ENCODE measurements at places on chromosomes 1 and 21.

DNA sequence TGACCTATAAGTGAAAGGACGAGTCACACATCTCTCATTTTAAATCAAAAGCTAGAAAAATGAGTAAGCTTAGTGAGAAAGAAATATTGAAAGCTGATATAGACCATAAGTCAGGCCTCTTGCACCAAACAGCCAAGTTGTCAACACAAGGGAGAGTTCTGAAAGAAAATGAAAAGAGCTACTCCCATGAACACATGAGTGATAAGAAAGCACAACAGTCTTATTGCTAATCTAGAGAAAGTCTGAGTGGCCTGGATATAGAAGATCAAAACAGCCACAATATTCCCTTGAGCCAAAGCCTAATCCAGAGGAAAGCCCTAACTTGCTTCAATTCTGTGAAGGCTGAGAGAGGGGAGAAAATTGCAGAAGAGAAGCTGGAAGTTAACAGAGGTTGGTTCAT, 175.0 kb downstream of the SMYD3 start:
- no peak for DNase-seq

DNA sequence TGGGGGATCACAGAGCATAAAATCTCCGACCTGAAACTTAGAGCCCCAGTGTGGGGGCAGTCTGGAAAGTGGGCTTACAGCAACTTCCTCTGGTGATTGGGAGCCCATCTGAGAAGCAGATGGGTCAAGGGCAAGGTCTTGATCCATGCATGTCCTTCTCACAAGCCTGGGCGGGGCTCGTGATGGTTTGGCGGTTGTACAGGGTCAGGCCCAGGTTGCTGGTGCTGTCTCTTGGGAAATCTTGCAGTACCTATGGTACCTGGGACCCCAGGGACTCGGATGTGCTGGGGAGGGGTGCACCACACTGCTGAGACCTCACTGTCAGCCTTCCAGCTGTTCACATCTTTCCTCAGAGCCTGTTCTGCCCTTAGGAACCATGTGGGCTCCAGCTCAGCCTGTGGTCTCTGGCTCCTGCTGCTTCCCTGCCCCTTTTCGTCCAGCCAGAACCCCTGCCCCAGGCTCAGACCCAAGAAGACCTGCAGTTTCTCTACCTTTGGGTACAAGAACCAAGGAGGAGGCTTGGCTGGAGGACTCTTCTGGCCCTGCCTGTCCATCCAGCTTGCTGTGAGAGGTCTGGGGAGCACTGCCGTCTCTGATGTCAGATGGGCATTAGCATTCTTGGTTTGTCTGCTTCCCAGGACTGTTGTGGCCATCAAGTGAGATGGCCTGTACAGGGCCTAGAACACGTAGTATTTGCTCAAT, 24.5 kb downstream of the WNT4 start:
- DNase-seq = no peak

DNA sequence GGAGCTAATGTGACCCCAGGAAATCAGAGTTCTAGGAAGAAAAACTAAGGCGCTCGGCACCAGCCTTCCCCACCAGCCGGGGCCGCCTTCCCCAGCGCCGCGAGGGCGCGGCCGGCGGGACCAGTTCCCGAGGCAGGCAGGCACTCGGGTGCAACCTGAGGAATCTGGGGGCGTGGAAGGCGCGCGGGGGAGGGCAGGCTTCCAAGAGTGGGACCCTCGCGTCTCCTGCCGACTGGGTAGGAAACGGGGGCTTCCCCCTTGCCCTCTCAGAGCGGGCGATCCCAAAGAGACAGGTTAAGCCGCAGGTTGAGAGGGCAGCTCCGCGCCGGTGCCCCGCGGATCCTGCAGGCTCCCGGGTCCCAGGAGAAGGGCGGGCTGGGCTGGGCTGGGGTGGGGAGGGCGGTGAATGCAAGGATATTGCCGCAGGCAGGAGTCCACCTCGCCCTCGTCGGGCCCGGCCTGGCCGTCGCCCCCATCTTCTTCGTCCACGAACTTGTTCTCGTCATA, 431 bp downstream of the ARPC5 start:
- DNase-seq = peak; percentile 17

GRCh38 chr21:37746849-37747248, 169.4 kb downstream of the KCNJ6 start:
- no peak for DNase-seq

- no peak for DNase-seq
Observed at GRCh38 chr1:17569200-17570139, 30.0 kb downstream of the ARHGEF10L start.

DNA sequence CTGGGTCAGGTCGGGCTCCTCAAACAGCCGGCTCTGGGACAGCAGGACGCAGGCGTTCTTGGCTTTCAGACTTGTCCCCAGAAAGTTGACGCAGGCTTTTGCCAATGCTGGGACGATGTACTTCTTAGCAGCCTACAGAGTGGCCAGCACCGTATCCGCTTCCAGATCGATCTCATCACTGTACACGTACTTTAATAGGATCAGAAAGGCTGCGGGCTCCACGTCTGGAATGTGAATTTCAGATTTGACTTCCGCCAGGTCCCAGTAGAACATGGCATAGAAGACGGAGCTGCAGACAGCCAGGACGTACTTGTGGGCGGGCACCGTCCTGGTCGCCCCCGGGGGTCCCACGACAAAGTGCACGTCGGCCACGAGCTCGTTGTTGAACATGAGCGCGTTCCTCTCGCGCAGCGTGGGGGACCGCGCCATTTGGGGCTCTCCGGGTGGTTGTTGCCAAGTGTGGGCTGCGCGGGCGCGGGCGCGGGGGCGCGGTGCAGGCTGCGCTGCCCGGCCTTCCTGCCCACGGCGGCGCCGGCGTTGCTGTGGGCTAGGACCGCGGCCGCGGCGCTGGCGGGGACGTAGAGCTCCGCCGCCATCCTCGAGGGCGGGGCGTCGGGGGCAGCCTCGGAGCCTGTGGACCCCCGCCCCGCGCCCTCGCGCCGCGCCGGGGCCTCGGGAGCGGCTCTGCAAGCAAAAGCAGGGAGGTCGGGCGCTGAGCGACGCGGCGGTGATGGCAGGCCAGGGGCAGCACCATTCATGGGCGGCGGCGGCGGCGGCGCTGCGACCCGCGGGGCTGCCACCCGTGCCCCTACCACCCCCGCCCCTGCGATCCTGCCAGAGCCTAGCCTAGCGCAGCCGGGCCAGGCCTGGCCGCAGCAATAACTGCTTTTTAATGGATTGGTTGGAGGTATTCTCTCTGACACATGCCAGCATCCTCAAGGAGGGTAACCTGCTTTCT, 10.6 kb downstream of the CNR2 start:
- DNase-seq = no peak

DNA sequence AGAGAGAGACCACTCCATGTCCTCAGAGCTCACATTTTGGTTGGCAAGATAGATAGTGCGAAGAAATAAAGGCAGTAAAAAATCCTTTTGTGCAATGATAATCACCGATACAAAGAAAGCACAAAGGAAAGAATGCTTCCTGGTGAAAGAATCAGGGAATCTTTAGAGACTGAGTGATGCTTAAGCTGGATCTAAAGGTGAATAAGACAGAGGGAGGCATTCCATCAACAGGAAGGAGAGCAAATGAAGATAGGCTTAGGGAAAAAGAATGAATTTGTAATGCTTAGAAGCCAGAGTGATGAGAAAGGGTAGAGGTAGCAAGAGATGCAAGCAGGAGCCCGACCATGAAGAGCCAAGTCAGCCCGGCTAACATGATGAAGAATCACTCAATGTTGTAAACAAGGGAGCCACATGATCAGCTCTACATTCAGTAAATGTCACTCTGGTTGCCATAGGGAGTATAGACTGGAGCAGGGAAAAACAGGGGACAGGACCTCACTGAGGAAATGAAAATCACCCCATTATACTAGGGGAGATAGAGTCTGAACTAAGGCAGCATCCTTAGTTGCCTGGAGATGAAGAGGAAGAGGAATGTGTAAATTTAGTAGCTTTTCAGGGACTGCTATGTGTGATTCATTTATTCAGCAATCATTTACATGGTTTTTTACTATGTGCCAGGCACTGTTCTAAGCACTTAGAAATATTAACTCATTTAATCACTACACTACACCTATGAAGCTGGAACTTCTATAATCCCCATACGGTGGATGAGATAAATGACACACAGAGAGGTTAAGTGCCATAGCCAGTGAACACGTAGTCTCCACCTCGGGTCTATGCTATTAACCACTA, 402.6 kb upstream of the NFIA start:
- no peak for DNase-seq

DNA sequence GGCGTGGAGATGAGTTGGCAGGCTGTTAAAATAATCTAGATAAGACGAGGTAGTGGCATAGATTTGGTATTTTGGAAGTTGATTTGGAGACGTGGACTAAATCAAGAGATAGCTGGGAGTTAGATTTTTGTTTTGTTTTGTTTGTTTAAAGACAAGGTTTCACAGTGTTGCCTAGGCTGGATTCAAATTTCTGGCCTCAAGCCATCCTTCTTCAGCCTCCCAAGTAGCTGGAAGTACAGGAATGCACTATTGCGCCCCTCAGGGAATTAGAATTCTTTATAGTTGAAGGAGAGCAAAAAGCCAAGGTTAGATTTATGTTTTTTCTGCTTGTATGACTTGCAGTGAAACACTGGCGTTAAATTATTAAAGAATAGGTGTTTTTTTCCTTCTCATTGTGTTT, 22.3 kb upstream of the SNRPE start:
- DNase-seq = no peak

- DNase-seq = no peak
Observed at GRCh38 chr1:201900476-201900875, 11.8 kb downstream of the SHISA4 start.

- DNase-seq = no peak
Observed at GRCh38 chr1:91761295-91761721, 124.6 kb downstream of the TGFBR3 start.

DNA sequence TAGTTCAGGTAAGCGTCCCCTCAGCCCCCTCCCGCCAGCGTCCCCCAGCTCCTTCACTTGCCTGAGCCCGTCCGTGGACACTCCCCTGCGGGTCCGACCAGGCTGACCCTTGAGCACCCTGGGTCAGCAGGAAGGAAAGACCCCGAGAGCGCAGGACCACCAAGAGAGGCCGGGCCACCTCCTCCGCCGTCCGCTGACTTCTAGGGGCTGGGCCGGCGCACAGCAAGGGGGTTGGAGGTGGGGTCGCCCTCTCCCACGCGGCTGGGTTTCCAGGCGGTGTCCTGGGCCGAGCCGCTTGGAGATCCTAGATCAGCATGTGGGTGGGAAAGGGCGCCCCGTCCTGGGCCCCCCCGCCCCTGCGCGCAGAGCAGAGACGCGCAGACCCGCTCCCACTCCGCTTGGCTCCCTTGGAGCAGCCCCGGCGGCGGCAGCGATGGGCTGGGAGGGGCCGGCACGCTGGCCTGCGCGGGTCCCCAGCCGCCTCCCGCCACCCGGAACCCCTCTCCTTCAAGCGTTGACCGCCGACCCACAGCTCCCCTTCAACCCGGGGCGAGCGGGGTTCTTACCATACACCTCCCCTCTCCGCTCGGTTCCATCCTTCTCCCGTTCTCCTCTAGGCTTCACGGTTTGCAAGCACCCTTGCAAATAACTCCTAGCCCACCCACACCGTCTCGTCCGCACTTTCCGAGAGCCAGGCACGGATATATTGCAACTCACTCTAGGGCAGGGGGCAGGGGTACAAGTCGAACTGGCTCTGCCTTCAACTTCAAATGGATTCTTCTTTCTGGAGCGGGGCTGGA, 7.5 kb downstream of the KNCN start:
- DNase-seq = no peak

- no peak for DNase-seq
Observed at GRCh38 chr1:7352364-7352763, 418.7 kb upstream of the VAMP3 start.

- DNase-seq = no peak
Observed at GRCh38 chr1:207755846-207756693, 4.2 kb downstream of the CD46 start.

DNA sequence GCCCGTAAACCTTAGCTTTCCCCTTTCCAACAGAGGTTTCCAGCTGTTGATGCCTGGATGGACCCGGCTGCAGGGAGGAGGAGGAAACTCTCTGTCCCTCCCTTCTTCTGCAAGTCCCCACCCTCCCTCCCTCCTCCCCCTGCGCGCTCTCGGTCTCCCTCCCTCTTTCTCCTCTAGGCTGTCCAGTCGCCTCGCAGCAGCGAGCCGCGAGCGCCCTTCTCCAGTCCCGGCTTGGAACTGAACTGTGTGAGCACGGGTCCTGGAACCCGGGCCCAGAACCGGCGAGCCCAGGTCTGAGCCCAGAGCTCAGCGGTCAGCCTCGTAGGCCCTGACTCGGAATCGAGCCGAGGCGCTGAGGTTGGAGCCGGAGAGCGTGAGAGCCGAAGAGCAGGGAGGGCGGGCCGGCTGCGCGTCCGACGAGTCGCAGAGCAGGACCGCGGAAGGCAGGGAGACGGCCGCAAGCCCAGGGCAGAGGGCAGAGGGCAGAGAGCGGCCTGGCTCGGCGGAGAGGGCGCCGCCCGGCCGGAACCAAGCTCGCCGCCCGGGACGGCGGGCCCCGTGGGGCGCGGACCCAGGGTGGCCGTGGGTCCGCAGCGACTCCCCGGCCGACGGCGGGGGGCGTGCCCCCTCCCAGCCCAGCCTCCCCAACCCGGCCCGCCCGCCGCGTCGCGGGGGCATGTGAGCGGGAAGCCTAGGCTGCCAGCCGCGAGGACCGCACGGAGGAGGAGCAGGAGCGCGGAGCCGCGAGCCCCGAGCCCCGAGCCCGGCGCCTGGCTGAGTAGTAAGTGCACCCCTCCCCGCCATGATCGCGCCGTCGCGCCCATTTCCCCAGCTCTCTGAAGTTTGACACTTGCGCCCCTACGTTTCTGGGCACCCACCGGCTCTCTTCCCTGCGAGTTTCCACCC, at the start of gene SOX13:
SOX13 (plus strand) TSS at position 185 of the 906 bp plus-strand sequence. CDS start 39,801 bp downstream, outside the sequence.
- DNase-seq = peak; percentile 46

DNA sequence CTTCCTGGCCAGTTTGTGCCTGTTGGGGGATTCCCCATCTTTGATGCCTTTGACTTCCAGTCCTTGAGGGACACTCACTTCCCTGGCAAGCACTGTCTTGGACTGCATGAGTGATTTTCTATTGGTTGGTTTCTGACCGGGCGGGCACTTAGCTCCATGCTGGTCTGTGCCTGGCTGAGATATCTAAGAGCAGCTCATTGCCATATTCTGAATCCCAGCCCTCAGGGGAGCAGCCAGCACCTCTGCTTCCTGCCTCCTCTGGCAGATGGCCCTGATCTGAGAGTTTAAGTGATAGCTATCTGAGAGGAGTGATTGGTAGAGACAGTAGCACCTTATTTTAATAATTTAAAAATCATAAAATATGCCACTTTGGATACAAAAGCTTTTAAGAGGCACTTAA, 52.5 kb downstream of the DISC1 start:
- no peak for DNase-seq
